ENCODE measurements at places on chromosomes 16 and 17.
A peak's percentile ranks its signal among the peaks of the same experiment; 100 is the strongest.

GRCh38 chr17:50465171-50465570 lies 3.5 kb downstream of the CHAD start:
- no peak for DNase-seq

DNA sequence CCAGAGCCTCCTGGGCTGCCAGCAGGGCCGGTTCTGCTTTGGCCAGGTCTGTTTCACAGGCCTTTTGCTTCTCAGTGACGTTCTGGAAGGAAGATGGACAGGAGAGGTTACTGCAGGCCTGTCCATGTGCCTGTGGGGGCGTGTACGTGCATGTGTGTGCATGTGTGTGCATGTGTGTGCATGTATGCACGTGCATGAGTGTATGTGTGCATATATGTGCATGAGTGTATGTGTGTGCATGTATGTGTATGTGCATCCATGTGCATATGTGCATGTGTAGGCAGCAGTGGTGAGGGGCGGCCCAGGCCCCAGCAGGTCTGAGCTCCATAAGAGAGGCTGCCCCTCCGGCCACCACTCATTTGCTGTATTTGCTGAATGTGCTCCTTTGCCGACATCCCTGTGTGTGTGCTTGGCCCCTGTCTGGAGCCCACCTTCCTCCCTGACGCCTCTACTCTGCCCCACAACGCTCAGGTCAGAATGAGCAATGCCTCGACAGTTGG lies 81.8 kb downstream of the PGS1 start:
- DNase-seq = no peak

DNA sequence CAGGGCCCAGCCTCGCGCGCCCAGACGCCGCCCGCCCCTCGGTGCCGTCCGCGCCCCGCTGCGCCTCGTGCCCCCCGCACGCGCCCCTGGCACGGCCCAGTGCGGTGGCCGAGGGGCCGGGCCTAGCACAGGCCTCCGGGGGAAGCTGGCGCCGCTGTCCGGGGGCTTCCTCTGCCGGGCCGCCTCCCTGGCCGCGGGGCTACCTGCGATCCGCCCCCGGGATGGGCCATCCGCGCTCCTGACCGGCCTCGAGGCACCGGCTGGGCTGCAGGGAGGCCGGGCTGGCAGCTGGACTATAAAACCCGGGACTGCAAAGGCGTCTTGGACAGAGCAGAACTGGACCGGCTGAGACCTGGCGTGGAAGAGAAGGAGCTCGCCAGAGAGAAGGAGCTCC lies 783 bp downstream of the BHLHA9 start:
- DNase-seq = no peak

DNA sequence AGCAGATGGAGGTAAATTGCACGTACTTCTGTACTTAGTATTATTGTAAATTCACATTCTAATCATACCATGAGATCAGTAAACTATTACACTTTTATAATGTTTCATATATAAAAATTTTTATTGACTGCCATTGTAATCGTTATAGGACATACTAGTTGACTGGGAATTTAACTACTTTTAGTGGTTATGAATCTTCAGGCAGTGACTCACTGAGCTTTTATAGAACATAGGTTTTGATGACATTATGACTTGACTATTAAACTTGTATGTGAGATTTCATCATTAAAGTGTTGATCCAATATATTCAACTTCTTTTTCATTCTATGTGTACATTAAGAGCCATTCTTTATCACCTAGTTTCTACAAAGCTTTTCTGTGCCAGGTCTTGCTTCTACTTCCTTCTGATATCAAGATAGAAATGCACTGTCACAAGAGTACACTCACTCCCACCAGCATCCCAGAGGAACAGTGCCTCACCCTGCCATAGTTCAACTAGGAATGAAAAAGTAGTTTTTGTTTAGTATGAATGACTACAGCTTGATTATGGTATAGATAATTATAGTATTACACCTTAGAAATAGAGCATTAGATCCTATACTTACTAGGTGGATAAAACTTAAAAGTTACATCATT lies 142.4 kb upstream of the RBL2 start:
- no peak for DNase-seq

DNA sequence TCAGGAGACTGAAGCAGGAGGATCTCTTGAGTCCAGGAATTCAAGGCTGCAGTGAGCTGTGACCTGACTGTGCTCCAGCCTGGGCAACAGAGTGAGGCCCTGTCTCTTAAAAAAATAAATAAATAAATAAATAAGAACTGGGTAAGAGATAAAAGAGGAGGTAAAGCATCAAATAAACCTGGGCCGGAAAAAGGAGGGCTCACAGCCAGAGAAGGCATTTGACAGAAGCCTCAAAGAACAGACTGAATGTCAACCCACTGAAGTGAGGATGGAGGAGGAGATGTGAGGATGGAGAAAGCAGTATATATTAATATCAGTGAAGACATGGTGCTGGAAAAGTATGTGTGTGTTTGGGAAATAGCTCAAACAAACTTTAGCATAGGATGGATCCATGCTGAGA lies 6.1 kb downstream of the NOG start:
- no peak for DNase-seq

- no peak for DNase-seq
Measured at GRCh38 chr16:1278477-1278876, 22.6 kb downstream of the TPSD1 start.

GRCh38 chr16:3066440-3066748 lies 954 bp downstream of the IL32 start:
- no peak for DNase-seq

GRCh38 chr16:50102051-50102746 lies 36.4 kb downstream of the HEATR3 start:
- no peak for DNase-seq

GRCh38 chr16:86391984-86392383 lies 118.3 kb upstream of the FOXF1 start:
- no peak for DNase-seq

DNA sequence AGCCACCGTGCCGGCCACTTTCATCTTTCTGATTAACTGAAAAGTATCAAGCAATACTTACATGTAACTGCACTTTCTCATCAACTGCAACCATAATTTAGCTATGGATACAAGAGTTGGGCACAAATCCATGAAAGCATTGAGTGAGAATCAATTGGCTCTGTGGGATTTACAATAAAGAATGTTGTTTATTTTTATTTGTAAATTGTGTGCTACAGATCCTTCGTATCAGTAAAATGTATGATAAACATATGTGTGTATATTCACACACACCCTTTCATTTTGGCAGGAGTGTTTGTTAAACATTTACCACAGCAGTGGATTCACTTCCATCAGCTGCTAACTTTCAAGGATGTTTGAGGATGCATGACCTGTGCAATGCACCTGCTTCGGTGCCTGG lies 411.0 kb downstream of the WWOX start:
- no peak for DNase-seq

- DNase-seq = no peak
Measured at GRCh38 chr17:32601866-32602265, 115.1 kb downstream of the CDK5R1 start.

GRCh38 chr17:46056800-46057304 lies 57.8 kb downstream of the STH start:
- no peak for DNase-seq

- no peak for DNase-seq
Measured at GRCh38 chr16:71205482-71206131, 24.9 kb downstream of the HYDIN start.

GRCh38 chr16:14562691-14563491 lies 67.2 kb downstream of the PARN start:
- DNase-seq = no peak

DNA sequence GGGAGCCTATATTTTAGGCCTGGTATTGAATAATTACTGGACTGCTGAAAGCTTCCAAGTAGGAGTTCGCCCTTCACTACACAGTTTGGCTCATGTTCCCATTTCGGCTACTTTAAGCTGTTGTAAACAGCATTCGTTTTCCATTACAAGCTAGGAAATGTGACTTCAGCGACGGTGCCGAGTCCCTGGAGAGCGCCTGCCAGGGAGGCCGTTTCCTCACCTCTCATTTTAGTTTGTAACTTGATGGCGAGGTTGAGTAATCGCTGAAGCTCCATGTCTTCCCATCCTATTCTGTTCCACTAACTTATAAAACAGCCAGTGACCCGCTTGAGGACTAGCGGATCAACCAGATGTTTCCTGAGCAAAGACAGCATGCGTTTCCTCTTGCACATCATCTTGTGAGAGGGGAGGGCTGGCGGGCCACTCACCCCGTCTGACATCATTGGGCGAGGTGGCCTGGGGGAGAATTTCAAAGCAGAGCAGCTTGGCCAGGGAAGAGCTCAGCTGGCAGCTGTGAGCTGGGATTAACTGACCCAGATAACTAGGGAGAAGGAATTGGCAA lies 32.9 kb downstream of the PCTP start:
- DNase-seq = no peak

DNA sequence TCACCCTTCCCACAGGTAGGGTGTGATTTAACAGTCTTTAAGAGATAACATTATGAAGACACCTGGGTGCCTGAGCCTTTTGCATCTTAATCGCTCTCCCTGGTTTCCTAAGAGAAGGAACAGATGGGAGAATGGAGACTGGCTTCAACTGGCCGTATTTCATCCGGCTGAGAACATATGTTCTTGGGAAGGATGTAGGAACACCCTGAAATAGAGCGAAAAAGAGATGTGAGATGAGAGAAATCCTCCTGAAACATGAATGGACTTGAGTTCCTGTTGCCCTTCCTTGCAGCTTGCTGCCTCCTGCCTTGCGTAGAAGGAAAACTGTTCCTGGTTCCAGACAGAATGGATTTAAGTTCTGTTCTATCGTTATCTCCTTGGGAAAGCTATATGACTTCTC lies 385.4 kb upstream of the RBFOX1 start:
- DNase-seq = no peak

DNA sequence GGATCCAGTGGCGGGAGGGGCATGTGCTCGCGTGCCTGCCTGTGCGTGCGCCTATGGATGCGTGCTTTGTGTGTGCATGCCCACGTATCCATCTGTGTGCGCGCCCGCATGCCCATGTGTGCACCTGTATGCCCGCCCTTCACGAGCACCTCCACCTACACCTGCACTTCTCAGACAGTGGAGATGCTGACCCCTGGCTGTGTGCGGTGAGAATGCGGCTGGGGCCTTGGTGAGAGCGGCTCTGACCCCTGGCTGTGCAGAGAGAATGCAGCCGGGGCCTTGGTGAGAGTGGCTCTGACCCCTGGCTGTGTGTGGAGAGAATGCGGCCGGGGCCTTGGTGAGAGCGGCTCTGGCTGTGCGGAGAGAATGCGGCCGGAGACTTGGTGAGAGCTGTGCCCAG lies 33.9 kb downstream of the AXIN1 start:
- no peak for DNase-seq

DNA sequence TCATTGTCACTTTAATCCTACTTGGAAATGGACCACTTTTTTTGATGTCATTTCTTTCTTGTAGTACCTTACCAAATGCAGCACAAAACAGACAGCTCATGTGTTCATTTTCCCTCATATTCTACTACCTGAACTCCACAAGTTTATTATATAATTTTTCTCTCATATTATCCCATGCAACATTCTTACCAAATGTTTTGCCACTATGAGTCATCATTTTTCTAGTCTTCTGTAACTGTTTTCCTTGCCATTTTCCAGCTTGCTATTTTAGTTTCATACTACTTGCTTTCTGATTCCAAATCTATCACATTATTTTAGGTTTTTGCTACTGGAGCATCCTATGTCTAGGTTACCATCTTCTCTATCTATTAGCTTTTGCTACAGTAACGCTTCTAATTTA lies 332.7 kb downstream of the ZFHX3 start:
- DNase-seq = no peak

- DNase-seq = peak; percentile 68
Measured at GRCh38 chr16:28845293-28845692, 855 bp downstream of the TUFM start.

DNA sequence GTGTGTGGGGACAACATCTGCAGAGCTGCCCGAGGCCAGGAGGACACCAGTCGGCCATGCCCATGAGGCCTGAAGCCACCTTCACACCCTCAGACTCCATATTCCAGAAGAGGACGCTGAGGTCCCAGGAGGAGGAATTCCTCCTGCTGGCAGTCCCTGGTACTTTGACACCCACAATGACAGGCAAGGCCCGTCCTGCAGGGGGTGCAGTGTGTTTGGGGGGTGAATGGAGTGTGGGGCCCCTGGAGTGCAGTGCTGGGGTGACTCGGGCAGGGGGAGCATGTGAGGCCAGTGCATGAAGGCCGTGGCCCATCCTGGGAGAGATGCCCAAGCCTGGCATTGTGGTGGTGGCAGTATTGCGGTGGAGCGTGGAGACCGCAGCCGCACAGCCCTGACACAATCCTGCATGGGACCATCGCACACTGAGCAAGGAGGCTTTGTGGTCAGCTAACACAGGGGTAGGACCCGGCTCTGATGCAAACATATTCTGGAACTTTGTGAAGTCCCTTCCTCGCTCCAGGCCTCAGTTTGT lies 52.2 kb downstream of the ZDHHC7 start:
- DNase-seq = no peak

- DNase-seq = no peak
Measured at GRCh38 chr17:55155856-55156560, 108.8 kb upstream of the HLF start.

GRCh38 chr16:9068886-9069285 lies 22.6 kb upstream of the HAPSTR1 start:
- DNase-seq = no peak

DNA sequence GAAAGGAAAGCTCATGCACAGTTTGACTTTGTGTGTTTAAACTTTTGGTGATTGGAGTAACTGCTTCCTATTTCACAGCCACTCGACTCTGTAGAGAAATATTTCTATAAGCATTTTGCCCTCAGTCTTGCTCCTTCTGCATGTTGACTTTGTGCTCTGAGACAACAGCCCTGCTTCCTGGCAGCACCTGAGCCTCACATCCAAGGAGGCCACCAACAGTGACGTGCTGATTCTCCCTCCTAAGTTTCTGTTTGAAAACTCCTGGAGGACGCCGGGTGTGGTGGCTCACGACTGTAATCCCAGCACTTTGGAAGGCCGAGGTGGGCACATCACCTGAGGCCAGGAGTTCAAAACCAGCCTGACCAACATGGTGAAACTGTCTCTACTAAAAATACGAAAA lies 23.9 kb upstream of the WSB1 start:
- DNase-seq = no peak

DNA sequence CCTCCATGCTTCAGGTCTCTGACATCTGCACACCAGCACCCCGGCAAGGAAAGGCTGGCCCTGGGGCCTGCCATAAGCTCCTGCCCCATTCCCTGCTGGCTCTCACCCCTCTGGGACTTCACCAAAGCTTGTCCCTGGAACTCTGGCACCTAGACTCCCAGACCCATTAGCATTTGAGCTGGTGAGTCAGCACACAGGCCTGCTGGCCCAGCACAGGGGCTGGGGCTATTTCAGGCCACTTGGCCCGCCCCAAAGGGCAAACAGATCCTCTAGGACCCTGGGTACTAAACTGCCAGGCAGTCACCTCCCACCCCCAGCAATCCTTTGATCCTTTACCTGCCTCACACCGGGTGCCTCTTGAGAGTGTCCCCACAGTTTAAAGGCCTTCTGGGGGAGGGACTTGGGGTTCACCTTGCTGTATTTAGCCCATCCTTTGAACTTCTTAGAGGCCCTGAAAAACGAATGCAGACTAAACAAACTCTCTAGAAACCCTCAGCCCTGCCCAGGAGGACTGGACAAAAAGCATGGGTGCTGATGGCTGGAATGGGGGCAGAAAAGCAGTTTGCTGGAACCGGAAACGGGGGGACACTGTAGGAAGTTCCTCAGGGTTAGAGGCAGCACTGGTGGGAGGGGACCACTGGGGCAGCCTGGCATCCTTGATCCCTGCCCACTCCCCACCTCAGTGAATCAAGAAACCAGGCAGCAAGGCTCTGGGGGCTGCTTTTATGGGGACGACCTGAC lies 3.2 kb upstream of the SAMD14 start:
- no peak for DNase-seq
